ENCODE measurements at places on chromosomes 2 and 18.

GRCh38 chr2:29603341-29603740, 318.0 kb downstream of the ALK start:
- DNase-seq, result no peak

GRCh38 chr2:80026040-80026729, 278.4 kb downstream of the LRRTM1 start:
- DNase-seq, result no peak

- no peak for DNase-seq
Observed at GRCh38 chr2:220998156-220998555, 573.9 kb downstream of the EPHA4 start.

DNA sequence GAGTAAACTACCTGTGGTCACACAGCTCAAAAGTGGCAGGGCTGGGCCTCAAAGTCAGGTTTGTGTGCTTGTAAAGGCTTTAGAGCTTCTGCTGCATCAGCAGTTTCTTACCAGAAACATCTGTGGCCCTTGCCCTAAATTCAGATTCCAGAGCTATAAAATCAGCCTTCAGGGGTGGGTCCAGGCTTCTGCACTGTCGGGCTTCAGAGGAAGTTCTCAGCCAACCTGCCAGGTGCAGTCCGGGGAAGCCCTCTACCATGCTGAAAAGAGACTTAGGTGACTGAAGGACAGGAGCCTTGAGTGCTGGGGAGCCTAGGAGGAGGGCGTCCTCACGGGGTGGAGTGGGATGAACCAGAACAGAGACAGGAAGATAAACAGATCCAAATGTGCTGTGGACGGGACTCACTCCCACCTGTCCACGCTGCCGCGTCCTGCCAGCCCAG, 69.9 kb upstream of the HS6ST1 start:
- no peak for DNase-seq

GRCh38 chr2:15579641-15580040, 12.0 kb upstream of the DDX1 start:
- DNase-seq, result no peak

DNA sequence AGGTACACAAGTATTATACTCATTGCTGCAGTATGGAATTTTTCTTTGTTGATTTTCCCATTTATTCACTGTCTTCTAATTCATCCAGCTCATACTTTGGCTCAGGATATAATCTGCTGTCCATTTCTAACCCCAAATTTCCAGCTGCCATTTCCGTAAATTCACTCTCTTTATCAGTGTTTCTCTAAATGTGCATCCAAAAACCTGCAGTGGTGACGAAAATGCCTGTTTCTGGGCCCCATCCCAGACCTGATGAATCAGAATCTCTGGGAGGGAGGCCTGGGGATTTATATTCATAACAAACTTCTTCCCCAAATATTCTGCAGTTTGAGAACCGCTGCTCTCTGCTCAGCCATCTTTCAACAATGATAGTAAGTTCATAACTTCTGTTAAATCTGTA, 86.6 kb downstream of the VWC2L start:
- no peak for DNase-seq

- no peak for DNase-seq
Observed at GRCh38 chr2:50116096-50117010, 915.6 kb downstream of the NRXN1 start.

DNA sequence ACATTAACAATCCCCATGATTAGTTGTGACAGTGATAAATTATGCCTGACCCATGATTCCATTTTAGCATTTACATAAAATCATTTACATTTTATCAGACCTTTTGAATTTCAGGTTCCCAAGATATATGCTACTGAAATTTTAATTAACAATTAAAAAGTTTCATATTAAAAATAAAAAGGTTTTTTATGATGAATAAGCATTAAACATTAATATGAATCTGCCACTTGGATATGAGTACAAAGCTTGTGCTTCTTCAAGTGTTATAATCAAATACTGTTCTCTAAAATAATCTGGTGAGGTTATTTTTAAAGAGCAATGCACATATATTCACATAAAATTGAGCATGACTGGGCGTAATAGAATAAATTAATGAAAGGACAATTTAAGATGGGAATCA, 1218.0 kb downstream of the CNTNAP5 start:
- no peak for DNase-seq

DNA sequence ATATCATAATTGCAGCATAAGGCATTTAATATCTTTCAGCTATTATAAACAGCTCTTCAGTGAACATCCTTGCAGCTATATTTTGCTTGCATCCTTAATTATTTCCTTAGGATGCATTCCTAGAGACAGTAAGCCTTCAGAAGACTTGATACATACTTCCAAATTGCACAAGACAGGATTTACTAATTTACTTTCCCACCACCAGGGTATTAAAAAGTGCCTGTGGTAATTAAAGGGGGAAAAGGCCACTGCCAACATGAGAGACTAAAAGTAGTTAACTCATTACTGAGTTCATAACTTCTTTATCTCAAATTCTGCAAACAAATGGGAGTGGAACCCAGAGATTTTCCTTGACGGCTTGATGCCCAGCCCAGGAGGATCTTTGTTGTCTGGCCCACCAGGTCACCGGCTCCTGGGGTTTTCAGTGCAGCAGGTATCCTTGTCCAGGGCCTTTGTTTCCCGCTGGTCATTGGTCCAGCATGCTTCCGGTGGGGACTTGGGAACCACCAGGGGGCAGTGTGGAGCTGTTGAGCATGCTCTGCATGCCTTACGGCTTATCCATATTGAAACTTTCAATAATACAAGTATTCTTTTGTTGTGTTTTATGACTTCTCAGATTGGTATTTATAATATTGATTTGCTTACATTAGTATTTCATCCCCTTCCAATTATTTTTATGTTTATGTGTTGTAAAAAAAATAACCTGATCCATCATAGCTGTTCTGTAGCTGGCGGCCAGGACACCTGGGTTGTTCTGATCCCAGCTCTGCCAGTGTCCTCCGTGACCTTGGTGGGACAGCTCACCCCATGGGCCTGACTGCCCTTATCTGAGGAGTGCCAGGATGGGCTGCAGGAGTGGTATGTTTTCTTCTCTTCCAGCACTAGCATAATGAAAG, 61.4 kb downstream of the TGOLN2 start:
- DNase-seq, result peak; percentile 42

DNA sequence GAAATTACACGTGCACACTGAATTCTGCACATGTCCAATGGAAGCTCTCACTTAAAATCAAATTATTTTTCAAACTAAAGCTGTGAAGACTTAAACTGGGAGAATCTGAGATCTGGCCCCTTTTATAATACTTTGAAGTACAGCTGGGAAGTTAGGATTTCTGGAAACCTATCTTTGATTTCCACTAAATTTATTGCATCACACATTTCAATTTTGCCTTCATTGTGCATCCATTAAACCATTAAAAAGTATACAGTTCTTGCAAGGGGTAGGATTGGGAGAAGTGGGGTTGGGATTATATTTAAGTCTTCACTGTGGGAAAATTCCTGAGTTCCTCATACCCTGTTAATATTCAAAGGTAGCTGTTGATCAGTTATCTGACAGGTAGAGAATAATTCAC, 1229.6 kb upstream of the ZEB2 start:
- no peak for DNase-seq

DNA sequence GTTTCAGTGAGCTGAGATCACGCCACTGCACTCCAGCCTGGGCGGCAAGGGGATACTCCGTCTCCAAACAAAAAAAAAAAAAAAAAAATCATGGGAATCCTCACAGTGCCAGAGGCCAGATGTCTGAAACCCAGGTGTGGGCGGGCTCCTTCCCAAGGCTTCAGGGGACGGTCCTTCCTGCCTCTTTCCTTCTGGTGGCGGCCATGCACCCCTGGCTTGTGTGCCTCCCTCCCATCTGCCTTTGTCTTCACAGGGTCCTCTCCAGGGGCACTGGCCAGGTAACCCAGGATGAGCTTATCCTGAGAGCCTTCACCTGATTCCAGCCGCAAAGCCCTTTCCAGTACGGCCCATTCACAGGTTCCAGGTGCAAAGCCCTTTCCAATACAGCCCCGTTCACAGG, 40.9 kb upstream of the GPC1 start:
- no peak for DNase-seq

DNA sequence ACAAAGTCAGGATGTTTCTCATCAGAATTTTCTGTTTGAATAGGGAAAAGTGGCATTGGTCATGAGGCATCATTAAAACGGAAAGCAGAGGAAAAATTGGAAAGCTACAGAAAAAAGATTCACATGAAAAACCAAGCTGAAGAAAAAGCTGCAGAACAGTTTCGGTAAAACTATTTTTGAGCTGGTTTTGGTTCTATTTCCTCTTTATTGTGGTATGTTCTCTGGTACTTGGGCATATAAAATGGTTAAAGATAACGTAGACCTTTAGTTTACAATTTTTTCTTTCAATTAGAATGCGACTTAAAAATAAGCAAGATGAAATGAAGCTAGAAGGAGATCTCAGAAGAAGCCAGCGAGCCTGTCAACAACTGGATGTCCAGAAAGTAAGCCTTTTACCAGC, 7.6 kb downstream of the GPATCH11 start:
- no peak for DNase-seq

GRCh38 chr18:62585274-62586150, 62.7 kb downstream of the ZCCHC2 start:
- peak; percentile 10 for DNase-seq

DNA sequence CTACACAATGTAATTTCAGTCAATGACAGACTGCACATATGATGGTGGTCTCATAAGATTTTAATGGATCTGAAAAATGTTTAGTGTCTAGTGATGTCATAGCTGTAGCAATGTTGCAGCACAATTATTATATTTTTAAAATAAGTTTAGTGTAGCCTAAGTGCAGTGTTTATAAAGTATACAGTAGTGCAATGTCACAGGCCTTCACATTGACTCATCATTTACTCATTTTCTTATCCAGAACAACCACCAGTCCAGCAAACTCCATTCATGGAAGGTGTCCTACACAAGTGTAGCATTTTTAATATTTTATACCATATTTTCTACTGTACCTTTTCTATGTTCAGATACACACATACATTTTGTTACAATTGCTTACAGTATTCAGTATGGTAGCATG, 663.1 kb downstream of the ERBB4 start:
- no peak for DNase-seq

- no peak for DNase-seq
Observed at GRCh38 chr18:78934003-78934402, 45.6 kb upstream of the SALL3 start.

GRCh38 chr2:223941579-223942277, 3.4 kb downstream of the WDFY1 start:
- DNase-seq, result no peak

- DNase-seq, result no peak
Observed at GRCh38 chr2:226883296-226883795, 47.5 kb downstream of the RHBDD1 start.

Measured in activated effector memory CD4-positive, alpha-beta T cell treated with Interleukin-2 at 50 U/mL for 16 hours (primary cell).